Right renal pelvis (tissue), 4 donors: ENCODE measurements at places on chromosomes 2 and 18.

DNA sequence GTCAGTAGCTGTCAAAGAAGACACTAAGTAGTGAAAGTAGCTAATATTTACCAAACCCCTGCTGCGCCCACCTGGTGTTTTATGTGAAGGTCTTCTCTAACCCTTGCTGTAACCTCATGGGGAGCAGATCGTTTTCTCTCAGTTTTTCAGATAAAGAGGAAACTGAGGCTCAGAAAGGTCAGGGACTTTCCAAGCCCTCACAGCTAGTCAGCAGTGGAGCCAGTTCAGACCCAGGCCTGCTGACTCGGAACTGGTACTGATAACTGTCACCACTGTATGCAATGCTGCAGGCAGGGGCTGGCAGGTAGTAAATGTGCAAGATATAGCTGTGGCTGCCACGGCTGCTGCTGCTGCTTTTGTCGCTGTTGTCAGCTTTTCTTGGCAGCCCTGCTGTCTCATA lies 69.1 kb downstream of the LRRFIP1 start:
- DNase-seq, result no peak

DNA sequence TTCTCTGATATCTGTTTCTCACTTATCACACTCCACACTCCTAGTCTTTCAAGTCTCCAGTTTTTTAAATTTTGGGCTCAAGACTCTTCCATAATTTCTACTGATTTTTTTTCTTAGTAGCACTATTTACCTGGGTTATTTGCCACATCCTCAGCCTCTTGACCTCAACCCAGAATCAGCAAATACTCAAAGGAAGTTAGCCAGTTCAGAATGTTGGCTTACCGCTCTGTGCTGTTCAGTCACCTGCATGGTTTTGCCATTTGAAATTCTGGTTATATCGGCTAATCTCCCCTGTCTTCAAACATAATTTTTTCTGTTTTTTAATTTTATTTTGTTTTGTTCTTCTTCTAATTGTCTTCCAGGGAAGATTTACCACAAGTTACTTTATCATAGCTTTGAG lies 412.6 kb downstream of the PTH2R start:
- DNase-seq, result no peak

- no peak for DNase-seq
Observed at GRCh38 chr2:120490091-120490798, 144.3 kb downstream of the INHBB start.

DNA sequence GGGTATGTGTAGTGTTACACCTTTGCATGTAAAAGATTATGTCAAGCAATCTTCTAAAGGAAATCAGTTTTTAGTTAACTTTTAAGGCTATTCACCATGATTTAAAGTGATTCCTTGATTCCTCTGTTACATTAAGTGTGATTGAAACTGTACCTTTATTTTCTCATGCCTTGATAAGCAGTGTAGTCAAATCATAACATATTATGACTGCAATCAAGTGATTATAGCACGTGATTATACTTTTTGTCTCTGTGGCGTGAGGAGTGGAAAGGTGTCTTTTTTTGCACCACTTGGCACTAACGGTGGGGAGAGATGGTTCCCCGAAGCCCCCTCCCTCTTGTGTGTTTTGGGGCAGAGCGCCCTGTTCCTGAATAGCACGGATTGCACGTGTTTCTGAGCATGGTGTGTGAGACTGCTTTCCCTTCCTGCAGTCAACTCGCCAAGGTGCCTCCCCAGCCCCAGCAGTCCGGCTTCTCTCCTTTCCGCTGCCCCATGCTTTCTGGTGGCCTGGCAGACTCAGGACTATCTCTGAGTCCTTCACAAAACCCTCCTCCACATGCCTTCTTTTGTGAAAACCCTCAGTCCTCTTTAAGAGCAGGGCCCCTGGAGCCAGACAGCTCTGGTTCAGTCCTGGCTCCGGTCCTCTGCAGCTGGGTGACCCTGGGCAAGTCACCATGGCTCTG lies 68.4 kb downstream of the AGAP1 start:
- no peak for DNase-seq

- peak; percentile 48 for DNase-seq
Observed at GRCh38 chr2:135742325-135742757, 686 bp downstream of the UBXN4 start.

DNA sequence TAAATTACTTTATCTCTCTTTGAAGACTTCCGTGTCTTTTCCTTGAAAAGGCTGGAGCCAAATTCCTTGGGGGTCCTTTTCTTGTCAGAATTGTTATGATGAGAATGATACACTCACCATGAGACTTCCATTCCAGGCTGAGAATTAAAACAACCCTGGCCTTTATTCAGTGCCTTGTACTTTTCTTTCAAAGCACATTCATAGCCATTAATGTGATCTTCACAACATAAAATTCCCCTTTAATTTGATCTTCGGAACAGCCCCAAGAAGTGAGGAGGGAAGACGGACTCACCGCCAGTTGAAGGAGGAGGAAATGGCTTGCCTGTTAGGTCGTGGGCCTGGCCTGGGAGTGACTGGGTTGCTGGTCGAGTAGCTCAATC lies 127.3 kb downstream of the DDX1 start:
- no peak for DNase-seq

GRCh38 chr2:26671691-26672090 lies 20.8 kb upstream of the KCNK3 start:
- DNase-seq, result no peak

GRCh38 chr2:196459539-196459938 lies 180.0 kb upstream of the CCDC150 start:
- DNase-seq, result no peak

- DNase-seq, result no peak
Observed at GRCh38 chr2:3270095-3270478, 107.5 kb downstream of the EIPR1 start.

GRCh38 chr2:66699793-66700676 lies 265.1 kb downstream of the MEIS1 start:
- no peak for DNase-seq

GRCh38 chr18:12960395-12960794 lies 12.6 kb downstream of the SEH1L start:
- no peak for DNase-seq

DNA sequence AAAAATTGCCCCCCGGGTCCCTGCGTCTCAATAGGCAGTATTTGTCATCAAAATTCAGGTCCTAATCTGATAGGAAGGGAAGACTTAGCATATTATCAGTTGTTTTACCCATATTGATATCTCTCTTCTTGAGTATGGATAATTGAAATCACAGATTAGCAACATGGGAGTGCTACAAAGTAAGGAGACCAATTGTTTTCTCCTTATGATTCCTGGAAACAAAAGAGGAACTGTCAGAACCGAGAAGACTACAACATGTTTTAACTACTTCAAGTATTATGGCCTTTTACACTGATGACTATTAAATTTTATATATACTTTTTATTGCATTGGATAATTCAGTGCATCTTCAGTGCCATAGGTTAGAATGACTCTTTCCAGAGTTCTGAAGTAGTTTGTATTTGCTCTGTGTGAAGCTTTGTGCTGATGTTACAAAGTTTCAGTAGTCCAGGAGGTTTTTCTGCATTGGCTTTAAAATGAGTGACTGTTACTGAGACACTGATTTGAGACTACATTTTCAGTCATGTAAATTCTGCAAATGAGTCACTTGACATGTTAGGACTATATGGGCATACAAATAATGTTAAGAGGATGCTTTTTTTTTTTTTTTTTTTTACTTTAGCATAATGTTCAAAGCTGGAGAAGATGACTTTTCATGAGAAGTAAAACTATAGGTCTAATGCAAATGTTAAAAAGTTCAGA lies 19.7 kb upstream of the TLK1 start:
- DNase-seq, result no peak

DNA sequence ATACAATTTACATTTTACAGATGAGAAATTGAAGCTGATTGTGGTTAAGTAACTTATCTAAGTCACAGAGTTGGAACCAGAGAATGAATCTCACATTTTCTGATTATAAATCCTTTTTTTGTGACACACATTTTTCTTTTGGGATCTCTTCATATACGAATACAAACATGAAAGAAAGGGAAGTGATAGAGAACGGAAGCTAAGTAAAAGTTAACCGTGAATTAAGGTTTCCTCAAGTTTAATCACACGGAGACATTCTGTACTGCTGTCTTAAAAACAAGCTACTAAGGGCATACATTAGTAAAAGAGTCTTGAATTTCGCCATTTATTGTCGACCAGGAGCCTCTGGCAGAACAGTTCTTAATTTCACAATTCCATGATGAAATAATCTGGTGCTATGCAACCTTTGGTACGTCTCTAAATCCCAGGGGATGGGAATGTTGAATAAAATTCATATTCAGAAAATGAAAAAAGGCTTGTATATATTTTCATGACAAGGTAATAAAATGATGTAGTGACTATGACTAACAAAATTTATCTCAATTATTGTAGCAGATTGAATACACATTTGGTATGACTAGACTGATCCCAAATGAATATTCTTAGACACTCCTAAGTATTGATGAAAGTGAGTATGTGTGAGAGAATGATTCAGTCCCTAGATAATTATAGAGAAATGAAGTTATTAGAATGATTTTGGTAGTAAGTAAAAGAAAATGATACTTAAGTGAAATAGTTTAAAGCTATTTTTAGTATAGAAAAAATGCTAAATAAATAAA lies 40.3 kb upstream of the ZSWIM2 start:
- no peak for DNase-seq

DNA sequence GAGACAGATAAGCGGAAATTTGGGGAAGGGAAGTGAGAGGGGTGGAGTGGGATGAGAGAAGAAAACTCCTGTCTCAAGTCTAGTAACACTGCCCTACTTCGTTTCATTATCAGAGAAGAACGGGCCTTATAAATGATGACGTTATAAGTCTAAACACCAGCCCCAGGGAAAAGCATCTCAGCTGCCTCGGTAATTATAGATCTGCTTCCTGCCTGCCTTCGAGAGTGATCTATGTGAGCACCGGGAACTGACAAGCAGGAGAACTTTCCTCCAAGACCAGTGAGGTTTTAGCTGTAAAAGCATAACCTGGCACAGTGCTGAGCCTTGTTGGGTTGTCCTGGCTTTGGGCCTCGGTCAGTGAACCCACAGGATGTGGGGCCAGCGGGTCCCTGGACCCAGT lies 227.9 kb upstream of the SIX2 start:
- no peak for DNase-seq

DNA sequence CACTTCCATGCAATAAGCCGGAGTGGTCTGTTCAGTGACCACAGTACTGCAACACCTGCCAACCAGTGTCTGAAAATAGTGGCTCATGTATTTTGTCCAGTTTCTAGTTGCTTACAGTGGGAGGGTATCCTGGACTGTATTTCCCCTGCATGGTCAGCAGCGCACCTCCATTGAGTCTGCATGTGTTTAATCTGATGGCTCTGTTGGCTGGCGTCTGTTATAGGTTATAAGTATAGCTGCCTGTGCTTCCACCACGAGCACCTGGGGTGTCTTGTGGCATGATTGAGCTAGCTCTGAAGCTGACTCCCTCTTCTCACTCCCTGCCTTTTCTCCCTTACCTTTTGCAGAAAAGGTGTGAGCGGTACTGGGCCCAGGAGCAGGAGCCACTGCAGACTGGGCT lies 12.9 kb downstream of the PTPN18 start:
- no peak for DNase-seq

DNA sequence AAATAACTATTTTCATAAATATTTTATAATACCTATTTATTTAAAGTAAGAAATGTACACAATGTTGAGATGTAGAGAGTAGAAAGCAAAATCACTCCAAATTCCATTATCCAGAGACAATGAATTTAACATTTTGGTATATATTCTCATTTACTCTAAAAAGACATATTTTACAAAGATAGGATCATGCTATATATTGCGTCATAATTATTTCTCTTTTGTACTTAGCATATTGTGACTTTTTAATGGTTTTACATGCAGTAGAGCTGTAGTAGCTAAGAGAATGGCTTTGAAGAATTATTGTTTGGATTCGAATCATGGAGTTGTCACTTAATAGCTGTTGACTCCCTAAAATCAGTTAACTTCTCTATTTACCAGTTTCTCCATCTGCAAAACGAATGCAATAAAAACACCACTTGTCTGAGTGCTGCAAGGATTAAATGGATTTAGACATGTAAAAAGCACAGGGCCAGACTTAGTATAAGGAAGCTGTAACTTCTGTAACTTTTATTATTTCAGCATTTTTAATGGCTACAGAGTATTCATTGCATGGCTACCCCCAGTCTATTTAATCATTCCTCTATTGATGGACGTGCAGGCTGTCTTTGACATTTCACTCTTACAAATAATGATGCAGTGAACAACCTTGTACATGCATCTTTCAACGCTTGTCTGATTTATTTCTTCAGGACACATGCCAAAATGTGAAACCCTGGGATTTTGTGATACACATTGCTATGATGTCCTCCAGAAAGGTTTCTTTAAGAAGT lies 33.2 kb downstream of the KCNS3 start:
- DNase-seq, result no peak

GRCh38 chr2:33321876-33322483 lies 154.5 kb upstream of the RASGRP3 start:
- no peak for DNase-seq

GRCh38 chr18:32135625-32136024 lies 44.0 kb downstream of the RNF138 start:
- DNase-seq, result no peak
